ENCODE measurements at places on chromosomes 6 and 20. TPM values are rescaled to one million over a fixed set of nuclear protein-coding genes. Genes with fewer than 3 reads are reported as not detected.

- H3K27me3 ChIP-seq: peaks cover 4% of the 10 kb centered on the region
- no peaks in the 10 kb centered on the region for H3K4me1 ChIP-seq
- H3K27ac ChIP-seq: no peak overlapping the region
- no peak overlapping the region for H3K4me3 ChIP-seq
- no peak for DNase-seq
- no peaks in the 10 kb centered on the region for H3K36me3 ChIP-seq
Observed at GRCh38 chr6:158058171-158058651, 76.5 kb downstream of the SYNJ2 start.

PTPRT gene
- 0.56 TPM for total RNA-seq

DNA sequence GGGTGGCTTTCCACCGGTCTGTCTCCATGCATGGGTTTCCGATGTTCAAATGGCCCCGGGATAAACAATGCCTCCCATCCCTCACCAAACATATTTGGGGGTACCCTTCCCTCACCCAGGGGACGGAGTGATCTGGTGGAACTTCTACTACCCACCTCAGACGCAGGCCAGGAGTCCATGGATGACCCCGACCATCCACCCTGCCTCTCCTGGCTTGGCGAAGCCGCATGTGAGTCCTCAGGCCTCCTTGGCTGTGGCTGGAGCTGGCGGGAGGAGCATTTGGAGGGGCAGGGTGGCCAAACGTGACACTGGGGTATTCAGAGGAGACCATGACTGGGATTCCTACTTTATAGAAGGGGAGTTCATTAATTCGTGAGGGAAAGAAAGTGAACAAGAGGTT, 45.9 kb upstream of the FRMD1 start:
- H3K36me3 ChIP-seq: no peaks in the 10 kb centered on the region
- H3K27me3 ChIP-seq: no peaks in the 10 kb centered on the region

GABBR1 gene
- total RNA-seq: 79.7 TPM

- H3K4me1 ChIP-seq: peaks cover under 1% of the 10 kb centered on the region
- DNase-seq: no peak
- H3K36me3 ChIP-seq: no peaks in the 10 kb centered on the region
- H3K27me3 ChIP-seq: no peaks in the 10 kb centered on the region
Observed at GRCh38 chr20:36341331-36342020, 35.3 kb downstream of the DLGAP4 start.

ALDH8A1 gene
- total RNA-seq: 1.2 TPM

DNA sequence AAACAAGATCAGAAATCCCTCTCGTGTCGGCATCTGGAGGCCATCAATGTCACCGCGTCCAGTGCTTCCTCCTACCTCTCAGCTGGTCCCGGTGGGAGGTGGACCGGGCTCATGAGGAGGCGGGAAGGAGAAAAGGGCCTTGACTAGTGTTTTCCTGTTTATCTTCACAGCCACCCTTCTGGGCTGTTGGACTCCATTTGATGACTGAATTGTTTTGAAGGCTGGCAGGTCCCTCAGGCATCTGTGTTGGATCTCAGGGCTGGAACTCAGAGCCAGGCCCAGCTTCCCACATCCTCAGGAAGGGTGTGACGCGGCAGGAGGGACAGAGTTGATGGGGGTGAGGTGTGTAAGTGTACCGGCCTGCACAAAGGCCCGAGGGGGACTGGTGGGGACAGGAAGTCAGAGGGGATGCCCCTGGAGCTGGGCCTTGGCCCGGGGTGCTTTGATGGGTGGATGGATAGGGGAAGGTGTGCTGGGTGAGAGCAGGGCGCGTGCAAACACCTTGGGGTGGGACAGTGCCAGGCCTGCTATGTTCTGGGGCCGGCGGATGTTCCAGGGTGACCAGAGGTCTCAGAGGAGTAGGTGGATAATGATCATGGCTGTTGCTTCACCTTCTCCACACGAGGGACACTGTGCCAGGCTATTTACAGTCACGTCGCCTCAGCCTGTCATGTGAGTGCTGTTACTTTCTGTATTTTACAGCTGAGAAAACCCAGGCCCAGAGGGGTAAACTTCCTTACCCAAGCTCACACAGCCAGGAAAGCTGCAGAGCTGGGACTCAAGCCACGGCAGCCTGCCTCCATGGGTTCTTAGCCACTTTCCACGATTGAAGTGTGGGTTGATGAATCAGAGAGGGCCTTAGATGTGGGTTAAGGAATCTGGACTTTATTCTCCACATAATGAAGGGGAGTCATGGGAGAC, 17.9 kb upstream of the CHMP4B start:
- peak overlapping the region; percentile 90 for H3K27ac ChIP-seq
- H3K4me1 ChIP-seq: peaks cover 5% of the 10 kb centered on the region
- no peaks in the 10 kb centered on the region for H3K27me3 ChIP-seq
- no peak overlapping the region for H3K4me3 ChIP-seq
- no peaks in the 10 kb centered on the region for H3K36me3 ChIP-seq

BMP6 gene
- total RNA-seq: 0.44 TPM

CRISP2 gene
- not detected for total RNA-seq

ADGRG6 gene
- total RNA-seq: 78.9 TPM

SLC32A1 gene
- 0.09 TPM for total RNA-seq

GRCh38 chr6:84078335-84078734, 44.8 kb downstream of the MRAP2 start:
- no peak for DNase-seq
- H3K27ac ChIP-seq: no peak overlapping the region
- no peaks in the 10 kb centered on the region for H3K27me3 ChIP-seq

GRCh38 chr6:88361298-88361697, 195.2 kb upstream of the CNR1 start:
- no peak for DNase-seq
- H3K36me3 ChIP-seq: no peaks in the 10 kb centered on the region
- H3K4me1 ChIP-seq: peaks cover 22% of the 10 kb centered on the region
- H3K27me3 ChIP-seq: no peaks in the 10 kb centered on the region
- H3K27ac ChIP-seq: no peak overlapping the region
- no peak overlapping the region for H3K4me3 ChIP-seq

DNA sequence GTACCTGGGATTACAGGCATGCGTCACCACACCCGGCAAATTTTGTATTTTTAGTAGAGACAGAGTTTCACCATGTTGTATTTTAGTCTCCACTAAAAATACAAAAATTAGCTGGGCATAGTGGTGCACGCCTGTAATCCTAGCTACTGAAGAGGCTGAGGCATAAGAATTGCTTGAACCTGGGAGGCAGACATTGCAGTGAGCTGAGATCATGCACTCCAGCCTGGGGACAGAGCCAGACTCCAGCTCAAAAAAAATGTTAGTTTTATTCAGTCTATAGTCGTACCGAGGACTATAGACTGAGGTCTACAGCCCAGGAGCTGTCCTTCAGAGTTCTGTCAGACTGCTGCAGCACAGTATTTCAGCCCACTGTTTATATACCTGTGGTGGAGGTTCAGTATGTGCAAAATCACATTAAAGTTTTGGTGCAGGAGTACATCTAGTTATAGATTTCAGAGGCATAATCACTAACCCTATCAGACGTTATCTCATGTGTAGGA, 3.6 kb upstream of the CASP8AP2 start:
- H3K4me3 ChIP-seq: peak overlapping the region; percentile 78
- no peaks in the 10 kb centered on the region for H3K27me3 ChIP-seq
- H3K36me3 ChIP-seq: no peaks in the 10 kb centered on the region
- no peak for DNase-seq

GRCh38 chr6:90425161-90425641, 128.6 kb upstream of the BACH2 start:
- DNase-seq: no peak
- no peak overlapping the region for H3K27ac ChIP-seq
- H3K4me3 ChIP-seq: no peak overlapping the region
- H3K36me3 ChIP-seq: peaks cover 2% of the 10 kb centered on the region

GATA5 gene
- total RNA-seq: not detected

GRCh38 chr6:2970034-2970685, 1.2 kb downstream of the SERPINB6 start:
- H3K27me3 ChIP-seq: peaks cover 40% of the 10 kb centered on the region
- DNase-seq: no peak
- H3K4me1 ChIP-seq: peaks cover 17% of the 10 kb centered on the region
- no peaks in the 10 kb centered on the region for H3K36me3 ChIP-seq

PXDC1 gene
- total RNA-seq: 4.8 TPM

GRCh38 chr6:63740709-63741108, 105.1 kb downstream of the PHF3 start:
- H3K36me3 ChIP-seq: no peaks in the 10 kb centered on the region
- no peak overlapping the region for H3K4me3 ChIP-seq
- H3K27me3 ChIP-seq: peaks cover 4% of the 10 kb centered on the region
- no peaks in the 10 kb centered on the region for H3K4me1 ChIP-seq

- no peaks in the 10 kb centered on the region for H3K4me1 ChIP-seq
- H3K36me3 ChIP-seq: peaks cover 16% of the 10 kb centered on the region
- no peak for DNase-seq
- H3K4me3 ChIP-seq: no peak overlapping the region
- H3K27me3 ChIP-seq: no peaks in the 10 kb centered on the region
Observed at GRCh38 chr6:63582579-63583231, 10.4 kb downstream of the LOC128125822 start.

SLC16A10 gene
- 6.2 TPM for total RNA-seq

DNA sequence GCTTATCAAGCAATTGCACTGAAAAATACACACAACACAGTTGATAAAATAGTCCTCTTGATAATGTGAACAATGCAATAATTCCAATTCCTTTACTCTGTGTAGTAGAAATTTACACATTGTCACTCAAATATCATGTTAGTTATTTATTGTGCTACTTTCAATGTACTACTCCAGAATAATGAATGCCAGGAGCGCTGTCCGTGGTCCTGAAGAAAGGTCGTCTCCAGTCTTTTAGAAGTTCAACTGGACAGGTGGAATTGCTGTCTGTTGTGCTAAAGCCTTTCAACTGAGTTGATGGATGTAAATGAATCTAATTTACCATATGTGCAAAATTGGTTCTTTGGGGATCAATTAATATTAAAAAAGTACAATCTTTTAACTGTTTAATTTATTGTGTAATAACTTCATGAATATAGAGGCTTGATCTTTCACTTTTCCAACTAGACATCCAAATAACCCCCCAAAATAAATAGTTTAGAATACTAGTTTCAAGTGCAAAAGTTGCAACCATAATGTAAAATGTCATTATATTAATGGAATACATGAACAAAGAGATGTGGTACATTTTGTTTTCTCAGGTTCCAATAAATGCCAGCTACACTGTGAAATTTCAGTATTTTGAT, 3.2 kb downstream of the GRIK2 start:
- peak; percentile 81 for DNase-seq
- no peak overlapping the region for H3K27ac ChIP-seq
- H3K36me3 ChIP-seq: no peaks in the 10 kb centered on the region
- peaks cover 90% of the 10 kb centered on the region for H3K27me3 ChIP-seq

CAPN11 gene
- total RNA-seq: not detected

GRCh38 chr6:40263970-40264369, 323.2 kb downstream of the LRFN2 start:
- no peak for DNase-seq
- no peak overlapping the region for H3K27ac ChIP-seq
- peaks cover 13% of the 10 kb centered on the region for H3K4me1 ChIP-seq
- no peak overlapping the region for H3K4me3 ChIP-seq
- H3K27me3 ChIP-seq: no peaks in the 10 kb centered on the region

DNA sequence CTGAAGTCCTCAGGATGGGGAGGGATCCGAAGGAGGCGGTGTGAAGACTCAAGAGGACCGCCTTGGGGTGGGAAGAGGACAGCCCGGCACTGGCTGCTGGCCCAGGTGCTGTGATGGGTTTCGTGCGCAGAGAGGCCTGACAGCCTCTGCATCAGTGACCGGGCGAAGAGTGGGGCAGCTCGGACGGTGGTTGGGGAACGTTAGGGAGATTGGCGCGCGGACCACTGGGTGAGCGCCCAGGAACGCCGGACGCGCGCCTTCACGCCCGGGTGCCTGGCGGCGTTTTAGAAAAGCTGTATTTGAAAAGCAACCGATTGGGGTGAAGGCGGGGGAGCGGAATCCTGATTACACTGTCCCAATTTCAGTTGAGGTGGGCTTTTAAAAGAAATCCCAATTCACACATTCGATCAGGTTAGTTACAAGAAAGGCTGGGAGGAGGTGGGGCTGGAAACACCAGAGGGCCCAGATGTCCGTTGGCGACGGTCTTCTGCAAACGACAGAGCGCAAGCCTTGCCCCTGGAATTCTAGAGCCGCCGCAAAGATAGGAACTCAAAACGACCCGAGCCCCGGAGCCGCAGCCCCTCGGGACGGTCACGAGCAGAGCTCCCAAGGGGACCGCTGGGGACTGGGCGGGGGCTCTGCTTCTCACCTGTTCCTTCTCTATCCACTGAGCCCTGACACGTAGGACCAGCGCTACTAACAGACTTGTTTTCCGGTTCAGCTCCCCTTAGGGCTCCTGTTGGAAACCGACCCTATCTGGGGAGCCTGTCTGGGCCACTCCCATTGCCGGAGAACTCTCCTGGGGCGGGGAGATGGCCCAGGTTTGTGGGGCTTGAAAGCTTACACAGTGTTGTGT, 8.5 kb upstream of the TRIM40 start:
- H3K27me3 ChIP-seq: peaks cover 93% of the 10 kb centered on the region
- no peak overlapping the region for H3K27ac ChIP-seq
- H3K36me3 ChIP-seq: no peaks in the 10 kb centered on the region
- H3K4me1 ChIP-seq: no peaks in the 10 kb centered on the region

DNA sequence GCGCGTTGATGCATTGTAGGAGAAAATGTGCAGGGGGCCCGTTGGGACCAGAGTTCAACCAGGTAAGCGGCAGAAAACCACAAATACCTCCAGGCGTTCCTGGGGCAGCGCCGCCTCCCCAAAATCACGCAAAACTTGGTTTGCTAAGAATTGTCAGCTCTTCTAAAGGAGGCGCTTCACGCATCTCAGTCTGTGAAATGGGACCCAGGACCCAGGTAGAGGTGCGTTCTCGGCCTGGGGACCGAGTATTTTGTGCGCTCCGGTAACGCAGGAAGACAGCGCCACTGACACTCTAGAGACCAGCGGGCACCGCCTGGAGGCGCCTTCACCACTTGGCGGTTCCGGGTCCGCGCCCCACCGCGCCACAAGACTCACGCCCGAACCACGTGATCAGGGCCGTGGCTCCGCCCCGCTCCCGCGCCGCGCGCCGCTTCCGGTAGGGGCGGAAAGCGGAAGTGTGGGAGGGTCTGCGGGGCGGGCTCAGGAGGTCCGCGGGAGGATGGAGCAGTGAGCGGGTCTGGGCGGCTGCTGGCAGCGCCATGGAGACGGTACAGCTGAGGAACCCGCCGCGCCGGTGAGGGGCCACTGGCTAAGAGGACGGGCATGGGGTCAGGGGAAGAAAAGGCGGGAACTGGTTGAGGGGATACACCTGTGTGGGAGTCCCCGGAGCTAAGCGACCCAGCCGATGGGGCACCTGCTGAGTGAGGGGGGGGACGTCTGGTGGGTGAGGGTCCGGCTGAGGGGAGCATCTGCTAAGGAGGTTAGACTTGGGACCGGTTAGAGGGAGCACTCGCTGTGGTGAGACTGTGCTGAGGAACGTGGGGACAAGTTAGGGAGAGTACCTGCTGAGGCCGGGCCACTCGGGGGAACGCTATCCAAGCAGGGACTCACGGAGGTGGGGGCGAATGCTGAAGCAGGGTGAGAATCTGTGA, at the start of gene STK4:
STK4 (plus strand) TSS at position 483 of the 932 bp plus-strand sequence; CDS start at position 540, 57 bp downstream.
- H3K27ac ChIP-seq: peak within 1 kb of the TSS; percentile 98
- H3K4me3 ChIP-seq: peak within 1 kb of the TSS; percentile 98
- H3K27me3 ChIP-seq: no peaks in the 10 kb centered on the region
- peaks cover 49% of the 10 kb centered on the region for H3K4me1 ChIP-seq
- DNase-seq: peak; percentile 89
